ENCODE measurements at places on chromosomes 6 and 20.

- DNase-seq, result no peak
Measured at GRCh38 chr6:36713846-36714245, 16.2 kb downstream of the RAB44 start.

- no peak for DNase-seq
Measured at GRCh38 chr6:45447716-45448115, 70.0 kb upstream of the SUPT3H start.

DNA sequence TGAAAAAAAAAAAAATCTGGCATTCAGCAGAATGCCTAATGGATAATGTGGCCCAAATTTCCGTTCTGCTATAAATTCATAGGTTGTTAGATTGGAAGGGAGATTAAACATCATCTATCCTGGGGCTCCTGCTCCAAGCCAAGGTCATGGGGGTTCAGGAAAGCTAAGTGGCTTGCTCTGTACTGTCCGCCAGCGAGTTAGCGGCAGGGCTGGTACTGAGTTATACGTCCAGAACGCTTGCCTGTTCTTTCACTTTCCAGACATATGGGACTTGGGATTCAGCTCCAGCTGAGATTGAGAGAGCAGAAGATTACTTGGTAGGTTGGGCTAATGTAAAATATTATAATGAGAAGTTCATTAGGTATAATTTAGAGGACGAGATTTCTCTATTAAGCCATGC is 858 bp downstream of the RWDD1 start:
- DNase-seq, result no peak

GRCh38 chr6:139439349-139439748 is 64.9 kb upstream of the CITED2 start:
- no peak for DNase-seq

DNA sequence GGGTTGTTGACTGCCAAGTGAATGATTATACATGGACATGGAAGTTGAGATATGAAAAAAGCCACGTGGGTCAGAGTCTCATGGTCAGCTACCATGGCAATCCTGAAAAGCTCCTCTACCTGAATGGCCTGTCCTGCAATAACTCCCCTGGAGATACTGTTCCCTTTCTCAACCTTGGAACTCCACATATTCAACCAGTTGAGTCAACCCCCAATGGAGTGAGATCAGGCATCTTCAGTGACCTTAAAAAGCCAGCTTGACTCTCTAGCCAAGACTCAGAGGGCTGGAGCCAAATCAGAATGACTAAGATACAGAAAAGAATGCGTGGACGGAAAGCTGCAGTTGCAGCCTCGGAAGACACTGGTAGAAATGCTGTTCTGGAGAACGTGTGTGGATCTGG is 341.3 kb downstream of the FOXA2 start:
- no peak for DNase-seq

- no peak for DNase-seq
Measured at GRCh38 chr20:54004445-54004844, 65.9 kb downstream of the BCAS1 start.

- no peak for DNase-seq
Measured at GRCh38 chr6:74966712-74967111, 239.1 kb downstream of the COL12A1 start.

DNA sequence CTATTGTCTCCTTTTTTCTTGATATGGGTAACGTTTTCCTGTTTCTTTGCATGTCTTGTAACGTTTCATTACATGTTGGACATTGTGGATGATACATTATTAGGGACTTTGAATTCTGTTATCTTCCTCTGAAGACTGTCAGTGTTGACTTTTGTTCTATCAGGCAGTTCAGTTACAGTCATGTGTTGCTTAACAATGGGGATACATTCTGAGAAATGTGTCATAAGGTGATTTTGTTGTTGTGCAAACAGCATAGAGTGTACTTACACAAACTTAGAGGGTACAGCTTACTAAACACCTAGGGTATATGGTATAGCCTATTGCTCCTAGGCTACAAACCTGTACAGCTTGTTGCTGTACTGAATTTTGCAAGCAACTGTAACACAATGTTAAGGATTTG is 64.7 kb downstream of the AK9 start:
- no peak for DNase-seq

GRCh38 chr6:156167625-156168071 is 609.5 kb upstream of the ARID1B start:
- no peak for DNase-seq

DNA sequence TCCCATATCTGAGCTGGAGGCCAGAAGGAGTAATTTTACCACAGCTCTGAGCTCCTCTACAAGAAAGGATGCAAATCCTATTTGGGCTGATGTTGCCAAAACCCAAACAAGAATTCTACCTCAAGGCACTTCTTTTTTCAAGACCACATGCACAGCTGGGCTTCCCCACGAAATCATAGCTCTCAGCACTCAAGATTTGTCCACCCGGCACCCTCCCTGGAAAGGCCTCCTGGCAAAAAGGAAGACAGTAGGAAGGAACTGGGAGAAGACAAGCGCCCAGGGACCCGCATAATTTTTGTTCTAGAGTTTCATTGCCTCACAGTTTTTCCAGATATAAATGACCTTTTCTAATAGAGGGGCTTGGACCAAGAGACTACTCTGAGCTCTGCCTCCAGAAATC is 90.5 kb downstream of the BANF2 start:
- DNase-seq, result no peak

GRCh38 chr6:46963626-46964025 is 41.9 kb upstream of the ADGRF5 start:
- DNase-seq, result no peak
